ENCODE measurements at places on chromosomes 6 and 20. TPM values are rescaled to one million over a fixed set of nuclear protein-coding genes. Genes with fewer than 3 reads are reported as not detected.

Gene GSTA2
- total RNA-seq: not detected

Gene TTBK1
- under 0.01 TPM for total RNA-seq

Gene IRF4
- under 0.01 TPM for total RNA-seq

Gene SYNDIG1
- total RNA-seq: 0.17 TPM

Gene CCN6
- not detected for total RNA-seq

Gene PAQR8
- total RNA-seq: 6.1 TPM

Gene SLC22A16
- under 0.01 TPM for total RNA-seq

Gene TINAG
- not detected for total RNA-seq

Gene GINM1
- 53.8 TPM for total RNA-seq

Gene RPS18
- 6,125 TPM for total RNA-seq

Gene ACSS1
- total RNA-seq: 3.9 TPM

Gene TCP11
- total RNA-seq: 0.51 TPM

Gene COL21A1
- total RNA-seq: 2.3 TPM

Gene ENPP4
- total RNA-seq: 3.6 TPM

Gene HCK
- not detected for total RNA-seq

Gene SUMO4
- 1.0 TPM for total RNA-seq

Gene BAG2
- 22.1 TPM for total RNA-seq

Gene SNAP91
- 0.17 TPM for total RNA-seq

Gene SALL4
- total RNA-seq: 0.51 TPM

Gene FILIP1
- 0.33 TPM for total RNA-seq

Gene EEF1A2
- total RNA-seq: 1.7 TPM

Gene SPTLC3
- 5.9 TPM for total RNA-seq

Gene RIPOR3
- 4.1 TPM for total RNA-seq

Gene EGFL8
- 0.99 TPM for total RNA-seq

Gene CST9L
- total RNA-seq: not detected

Gene BPI
- total RNA-seq: not detected

Gene GSTA4
- 54.0 TPM for total RNA-seq

Gene RIPPLY2
- total RNA-seq: not detected

Gene PBOV1
- not detected for total RNA-seq

Gene PET117
- total RNA-seq: 13.9 TPM

Gene HSPA1B
- total RNA-seq: 152 TPM

Gene PPP1R14C
- total RNA-seq: 0.17 TPM

Gene CTAGE9
- not detected for total RNA-seq

Gene KIAA1755
- total RNA-seq: 2.8 TPM

Gene IMPG1
- total RNA-seq: not detected

Gene MYB
- total RNA-seq: under 0.01 TPM

Gene DLK2
- under 0.01 TPM for total RNA-seq

Gene TNNC2
- total RNA-seq: 1.3 TPM

Gene TBX18
- total RNA-seq: 0.77 TPM

Gene TASP1
- total RNA-seq: 6.3 TPM

Gene SLC22A23
- 5.1 TPM for total RNA-seq

Gene FAM50B
- 11.6 TPM for total RNA-seq

Gene FLRT3
- total RNA-seq: 5.1 TPM

Gene GLP1R
- not detected for total RNA-seq

Gene SNTA1
- 46.6 TPM for total RNA-seq

Gene COL12A1
- total RNA-seq: 1,023 TPM

Gene KLHDC3
- total RNA-seq: 72.2 TPM

Gene TSPO2
- total RNA-seq: not detected

Gene SLC2A10
- 42.1 TPM for total RNA-seq

Gene EYA4
- 23.9 TPM for total RNA-seq

Gene SLC17A9
- 6.4 TPM for total RNA-seq

Gene PGBD1
- total RNA-seq: 5.6 TPM

Gene KCNG1
- 26.5 TPM for total RNA-seq
